ENCODE measurements at places on chromosomes 13 and 19.

DNA sequence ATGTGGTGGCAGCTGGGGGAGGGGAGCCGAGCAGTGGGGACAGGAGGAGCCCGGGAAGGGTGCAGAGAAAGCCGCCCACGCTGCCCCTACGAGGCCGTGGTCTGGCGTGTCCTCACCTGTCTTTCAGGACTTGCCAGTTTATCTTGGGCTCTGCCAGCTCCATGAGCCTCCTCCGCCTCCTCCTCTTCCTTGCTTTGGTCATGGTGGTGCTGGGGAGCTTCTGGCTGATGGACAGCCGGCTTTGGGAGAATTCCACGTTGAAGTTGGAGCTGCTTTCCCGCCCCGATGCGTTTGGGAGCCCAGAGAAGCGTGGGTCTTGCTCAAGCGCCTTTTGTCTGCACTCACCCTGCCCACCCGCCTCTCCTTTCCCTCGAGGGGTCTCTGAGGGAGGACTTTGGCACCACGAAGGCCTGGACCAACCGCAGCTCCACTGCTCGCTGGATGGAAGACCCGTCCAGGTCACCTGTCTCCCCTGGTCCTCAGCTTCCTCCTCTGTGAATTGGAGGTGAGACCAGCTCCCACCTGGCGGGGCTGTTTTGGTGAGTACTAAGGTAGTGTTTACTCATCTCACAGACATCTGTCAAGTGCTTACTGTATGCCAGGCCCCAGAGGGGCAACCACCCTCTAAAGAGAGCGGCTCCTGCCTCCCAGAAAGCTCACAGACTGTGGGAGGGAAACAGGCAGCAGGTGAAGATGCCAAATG is 29.7 kb upstream of the MIER2 start:
- no peak for DNase-seq

DNA sequence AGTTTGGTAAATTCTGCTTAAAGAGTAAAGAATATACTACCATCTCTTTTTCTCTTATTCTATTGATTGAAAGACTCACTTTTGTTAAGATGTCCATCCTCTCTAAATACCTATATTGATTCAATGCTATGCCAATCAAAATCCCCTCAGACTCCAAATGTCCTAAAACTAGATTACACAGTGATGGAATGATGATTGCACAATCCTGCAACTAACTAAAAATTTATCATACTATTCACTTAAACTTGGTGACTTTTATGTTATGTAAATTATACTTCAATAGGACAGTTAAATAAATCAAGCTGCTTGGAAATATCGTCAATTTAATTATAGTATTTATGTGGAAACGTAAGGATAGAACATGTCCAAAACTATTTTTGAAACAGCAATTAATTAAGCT is 2765.1 kb upstream of the PCDH20 start:
- DNase-seq = no peak

DNA sequence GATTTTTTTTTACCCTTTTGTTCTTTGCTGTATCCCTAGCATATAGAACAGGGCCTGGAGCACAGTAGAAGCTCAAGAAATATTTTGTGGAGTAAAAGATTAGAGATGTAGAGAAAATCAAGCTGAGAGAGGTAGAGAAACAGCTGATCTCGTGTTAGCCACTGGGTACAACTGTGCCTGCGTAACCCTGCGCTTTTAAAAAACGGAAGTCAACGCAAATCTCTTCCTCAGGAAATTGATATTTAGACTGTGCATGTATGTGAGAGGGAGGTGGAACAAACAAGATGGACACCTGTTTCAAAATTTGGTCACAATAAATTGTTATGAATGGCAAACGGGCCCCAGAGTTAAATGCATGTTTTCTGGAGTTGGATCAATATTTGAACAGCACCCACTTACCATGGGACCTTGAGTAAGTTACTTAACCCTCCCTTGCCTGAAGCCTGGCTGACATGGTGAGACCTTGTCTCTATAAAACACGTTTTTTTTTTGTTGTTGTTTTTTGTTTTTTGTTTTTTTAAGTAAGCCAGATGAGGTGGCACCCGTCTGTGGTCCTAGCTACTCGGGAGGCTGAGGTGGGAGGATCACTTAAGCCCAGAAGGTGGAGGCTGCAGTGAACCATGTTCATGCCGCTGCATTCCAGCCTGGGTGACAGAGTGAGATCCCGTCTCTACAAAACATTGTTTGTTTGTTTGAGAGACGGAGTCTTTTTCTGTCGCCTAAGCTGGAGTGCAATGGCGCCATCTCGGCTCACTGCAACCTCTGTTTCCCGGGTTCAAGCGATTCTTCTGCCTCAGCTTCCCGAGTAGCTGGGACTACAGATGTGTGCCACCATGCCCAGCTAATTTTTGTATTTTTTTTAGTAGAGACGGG is 3.3 kb upstream of the EPOR start:
- peak; percentile 51 for DNase-seq

GRCh38 chr19:2603334-2603733 is 99.2 kb downstream of the GNG7 start:
- DNase-seq = no peak

GRCh38 chr19:35744430-35745327 is 539 bp downstream of the U2AF1L4 start:
- DNase-seq = peak; percentile 95

- peak; percentile 40 for DNase-seq
These were observed 39.3 kb downstream of the RFXAP start for GRCh38 chr13:36858290-36858689.

DNA sequence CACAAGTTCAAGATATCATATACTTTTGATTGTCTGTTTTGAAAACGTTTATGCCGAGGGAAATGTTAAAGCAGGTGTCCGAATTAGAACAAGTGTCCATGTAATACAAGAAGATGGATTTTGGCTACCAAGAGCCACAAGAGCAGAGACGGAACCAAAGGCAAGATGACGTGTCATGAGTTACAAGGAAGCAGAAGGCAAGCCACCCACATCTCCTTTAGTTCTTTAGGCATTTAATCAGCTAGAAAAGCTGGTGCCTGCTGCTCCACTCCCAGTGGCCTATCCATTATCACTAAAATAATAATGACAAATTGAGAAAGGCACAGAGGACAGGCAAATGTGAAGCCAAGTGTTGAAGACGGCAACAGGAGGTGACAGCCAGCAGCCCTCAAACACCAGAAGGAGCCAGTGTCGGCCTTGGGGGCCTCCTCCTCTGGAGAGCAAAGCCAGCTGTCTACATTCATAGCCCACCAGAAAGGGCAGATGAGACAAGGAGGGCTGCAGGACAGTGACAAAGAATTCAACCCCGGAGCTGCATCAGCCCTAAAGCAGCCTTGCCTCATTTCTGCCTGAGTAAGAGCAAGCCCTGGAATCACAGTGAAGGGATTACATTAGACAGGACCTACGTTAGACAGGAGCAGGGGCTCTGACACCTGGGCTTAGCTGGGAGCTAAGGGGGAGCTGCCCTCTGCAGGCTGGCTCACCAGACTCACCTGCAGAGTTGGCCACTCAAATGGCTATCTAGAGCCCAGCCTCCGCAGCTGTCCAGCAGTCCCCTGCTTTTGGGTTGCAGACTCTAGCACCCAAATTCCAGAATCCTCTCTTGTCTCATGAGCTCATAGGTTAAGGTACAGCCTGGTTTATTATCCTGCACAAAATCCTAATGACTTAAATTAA is 569.9 kb downstream of the UQCRFS1 start:
- DNase-seq = no peak

DNA sequence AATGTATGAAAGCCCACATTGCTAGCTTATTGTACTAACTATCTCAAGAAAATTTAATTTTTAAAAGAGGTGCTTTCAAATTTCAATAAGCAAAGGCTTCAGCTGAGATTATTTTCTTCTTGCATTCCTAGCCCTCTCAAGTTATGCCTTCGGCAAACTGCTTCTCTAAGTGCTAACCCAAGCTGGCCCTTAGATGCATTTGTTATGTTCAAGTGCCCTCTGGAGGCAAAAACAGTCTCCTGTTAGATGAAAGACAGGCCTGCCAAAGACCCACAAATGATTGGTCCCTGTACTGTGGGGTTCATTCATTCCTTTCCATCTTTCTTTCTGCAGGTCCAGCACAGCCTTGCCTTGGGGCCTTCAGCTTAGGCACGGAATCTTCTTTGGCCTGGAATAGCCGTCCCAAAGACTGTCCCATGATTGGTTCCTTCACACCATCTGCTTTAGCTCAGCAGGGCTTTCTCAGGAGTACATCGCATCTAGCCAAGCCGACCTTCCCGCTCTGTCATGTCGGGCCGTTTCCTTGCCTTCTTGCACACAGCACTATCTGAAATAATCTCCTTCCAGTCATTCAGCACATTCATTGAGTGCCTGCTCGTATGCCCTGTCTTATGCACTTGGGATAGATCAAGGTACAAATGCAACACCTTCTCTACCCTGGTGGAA is 26.4 kb upstream of the TPTE2 start:
- no peak for DNase-seq

DNA sequence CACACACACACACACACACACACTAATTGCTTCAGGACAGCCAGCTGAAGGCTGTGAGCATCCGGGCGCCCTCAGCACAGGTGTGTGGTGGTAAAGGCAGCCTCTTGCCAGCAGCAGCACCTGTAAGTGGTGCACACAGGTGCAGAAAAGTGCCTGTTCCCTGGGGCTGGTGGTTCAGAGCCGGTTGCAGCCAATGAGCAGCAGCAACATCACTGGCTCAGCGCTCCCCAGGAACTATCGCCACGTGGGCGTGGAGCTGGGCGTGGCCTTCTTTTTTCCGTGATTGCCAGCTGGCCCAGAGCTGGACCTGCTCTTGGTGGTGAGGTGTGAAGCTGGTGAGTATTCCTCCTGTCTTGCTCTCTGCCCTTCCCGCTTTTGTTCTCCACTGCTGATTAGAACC is at the start of gene NLRP5:
Gene NLRP5, plus strand, starts transcription at position 289 of the 400 bp plus-strand sequence.
- DNase-seq = no peak

DNA sequence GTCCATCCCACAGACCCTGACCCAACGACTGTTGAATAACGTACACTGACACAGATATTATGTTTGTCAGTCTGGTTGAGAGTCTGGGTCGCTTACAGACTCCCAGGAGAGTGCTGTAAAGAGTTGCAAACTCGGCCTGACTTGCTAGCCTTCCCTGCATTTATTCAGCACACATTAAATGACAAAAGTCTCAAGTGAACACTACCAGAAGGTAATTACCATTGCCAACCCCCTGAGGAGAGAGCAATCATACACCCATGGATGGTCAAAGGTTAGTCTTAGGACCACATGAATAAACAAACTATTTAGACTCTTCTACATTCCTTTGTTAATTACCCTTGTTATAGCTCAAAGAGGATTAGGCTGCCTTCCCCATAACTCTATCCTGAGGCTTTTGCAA is 1048.6 kb downstream of the PCDH17 start:
- DNase-seq = no peak

DNA sequence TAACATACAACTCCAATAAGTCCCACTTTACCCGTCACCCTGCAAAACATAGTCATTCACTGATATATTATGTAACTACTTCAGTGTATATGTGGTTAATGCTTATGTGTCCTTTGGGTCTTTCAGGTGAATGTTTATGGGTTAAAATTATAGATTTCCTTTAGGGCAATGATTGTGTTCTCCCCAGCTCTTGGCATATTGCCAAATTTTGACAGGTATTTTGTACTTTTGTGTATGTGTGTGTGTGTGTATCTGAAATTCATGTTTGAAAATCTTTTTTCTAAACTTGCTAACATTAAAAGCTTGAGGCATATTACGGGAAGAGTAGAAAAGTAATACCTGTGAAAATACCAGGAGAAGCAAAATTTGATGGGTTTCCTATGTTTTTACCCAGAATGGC is 8.2 kb downstream of the CDK8 start:
- no peak for DNase-seq

DNA sequence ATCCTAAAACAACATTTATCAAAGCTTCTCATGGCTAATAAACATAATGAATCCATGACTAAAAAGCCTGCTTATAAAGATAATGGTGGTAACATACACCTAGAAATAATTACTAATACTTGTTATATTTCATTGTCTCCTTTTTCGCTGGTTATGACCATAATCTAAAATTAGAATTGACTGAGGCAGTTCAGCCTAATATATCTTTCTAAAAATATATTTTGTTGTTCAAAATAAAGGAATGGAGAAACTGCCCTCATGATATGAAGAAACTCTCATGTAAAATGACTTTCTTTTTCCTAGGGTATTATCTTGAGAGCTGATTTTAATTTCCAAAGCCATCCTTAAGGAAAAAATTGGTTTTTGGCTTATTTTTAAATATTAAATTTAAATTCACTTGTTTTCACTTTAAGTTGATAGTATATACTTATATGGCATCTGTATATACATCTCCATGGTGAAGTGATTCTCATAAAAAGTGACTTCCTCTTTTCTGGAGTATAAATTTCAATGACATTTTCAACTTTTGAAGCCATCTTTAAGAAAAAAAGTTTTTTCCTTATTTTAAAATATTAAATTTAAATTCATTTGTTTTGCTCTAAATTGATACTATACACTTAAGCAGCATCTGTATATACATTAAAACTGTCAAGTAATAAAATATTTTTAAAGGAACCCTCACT is 204.6 kb downstream of the VWA8 start:
- peak; percentile 12 for DNase-seq

DNA sequence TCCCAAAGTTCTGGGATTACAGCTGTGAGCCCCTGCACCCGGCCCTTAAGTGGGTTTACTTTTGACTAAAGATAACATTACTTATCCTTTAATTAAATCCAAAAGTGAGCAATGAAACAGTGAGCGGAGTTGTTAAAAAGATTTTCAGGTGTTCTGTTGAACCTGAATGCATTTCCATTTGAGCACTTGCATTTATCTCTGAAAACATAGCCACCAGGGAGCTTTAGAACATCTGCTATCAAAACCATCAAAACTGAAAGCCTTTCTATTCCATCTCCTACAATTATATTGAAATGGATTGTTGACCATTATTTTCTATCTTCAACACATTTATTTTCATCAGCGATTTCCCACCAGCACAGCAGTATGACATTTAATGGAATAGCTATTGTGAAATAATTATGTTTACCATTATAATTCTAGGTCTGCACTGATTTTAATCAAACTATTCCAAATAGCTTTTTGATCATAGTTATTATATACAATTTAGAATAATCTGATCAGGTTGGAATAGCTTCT is 269.0 kb downstream of the FGF14 start:
- no peak for DNase-seq

DNA sequence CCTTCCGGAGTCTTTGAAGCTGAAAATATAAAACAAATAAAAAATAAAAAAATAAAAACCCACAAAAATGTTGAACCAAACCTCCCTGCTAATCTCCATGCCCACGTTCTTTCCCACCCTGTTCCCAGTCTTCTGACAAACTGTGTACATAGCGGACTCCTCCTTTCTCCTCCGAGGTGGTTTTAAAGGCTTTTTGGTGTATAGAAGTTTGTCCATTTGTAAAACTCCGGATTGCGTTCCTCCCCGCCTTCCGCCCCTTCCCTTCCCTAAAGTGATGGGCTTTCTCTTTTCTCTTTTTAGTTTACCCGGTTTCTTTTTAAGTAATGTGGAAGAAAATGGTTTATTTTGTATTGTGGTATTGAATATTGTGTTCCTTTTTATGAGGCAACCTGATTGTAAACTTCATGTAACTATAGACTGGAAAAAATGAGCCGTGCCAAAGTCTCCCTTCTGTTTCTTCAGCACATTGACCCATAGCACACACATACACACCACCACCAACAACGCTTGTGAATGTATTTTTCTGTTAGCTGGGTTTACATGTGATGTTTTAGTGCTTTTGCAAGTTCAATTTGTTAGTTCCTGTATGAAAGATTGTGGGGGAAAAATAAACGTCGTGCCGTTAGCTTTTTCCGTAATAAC is 4.4 kb downstream of the ZIC2 start:
- DNase-seq = no peak

Measured in inflammatory macrophage treated with lipopolysaccharide for 1 hour (primary cell).